Activated B cell treated with CpG ODN at 0.5 μM for 24 hours (primary cell): ENCODE measurements at places on chromosomes 13 and 19. TPM values are rescaled to one million over a fixed set of nuclear protein-coding genes. Genes with fewer than 3 reads are reported as not detected.

KCNN1 gene
- total RNA-seq = 0.17 TPM in 1 of 2 replicates, not detected in the other

ZNF626 gene
- 16.1 and 17.2 TPM in 2 replicates for total RNA-seq

SPTBN4 gene
- total RNA-seq = 0.20 and 0.49 TPM in 2 replicates

APBA3 gene
- 42.6 and 51.2 TPM in 2 replicates for total RNA-seq

NCAN gene
- not detected in 2 replicates for total RNA-seq

MAMSTR gene
- total RNA-seq = 0.37 and 0.78 TPM in 2 replicates

MUC16 gene
- total RNA-seq = 0.15 and 0.16 TPM in 2 replicates

MAST3 gene
- total RNA-seq = 44.3 and 48.6 TPM in 2 replicates

ADGRE3 gene
- total RNA-seq = not detected in 2 replicates

NLRP7 gene
- 0.27 and 0.33 TPM in 2 replicates for total RNA-seq

SCN1B gene
- total RNA-seq = 0.34 and 0.47 TPM in 2 replicates

PLEKHA4 gene
- 5.7 and 6.4 TPM in 2 replicates for total RNA-seq

C19orf44 gene
- total RNA-seq = 5.9 and 7.1 TPM in 2 replicates

POU4F1 gene
- total RNA-seq = 0.04 and 0.07 TPM in 2 replicates

CGB1 gene
- total RNA-seq = not detected in 2 replicates

ITGBL1 gene
- total RNA-seq = not detected in 2 replicates

MAB21L1 gene
- total RNA-seq = not detected in 2 replicates

PSMC4 gene
- total RNA-seq = 109 and 115 TPM in 2 replicates
